CD4-positive, alpha-beta T cell treated with Interleukin-12 subunit alpha and Interleukin-12 subunit beta, for 1 hour (primary cell): ENCODE measurements at places on chromosomes 2 and 18.
A peak's percentile ranks its signal among the peaks of the same experiment; 100 is the strongest.

DNA sequence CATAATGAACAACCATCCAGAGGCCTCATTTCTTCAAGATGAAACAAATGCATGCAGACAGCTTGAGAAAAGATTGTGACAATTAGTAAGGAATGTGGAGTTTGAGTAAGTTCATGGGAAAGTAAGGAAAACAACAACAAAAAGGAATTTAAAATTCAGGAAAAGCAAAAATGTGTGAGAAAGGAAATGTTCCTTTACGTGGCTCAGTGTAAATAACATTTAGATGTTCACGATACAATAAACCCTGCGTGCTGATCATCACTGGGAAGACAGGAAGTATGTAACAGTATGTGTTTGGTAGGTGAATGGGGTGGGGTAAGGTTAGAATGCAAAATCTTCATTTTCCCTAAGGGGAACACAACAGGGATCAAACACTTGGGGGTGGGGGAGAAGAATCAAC, 72.7 kb downstream of the TRIP12 start:
- no peak for DNase-seq

DNA sequence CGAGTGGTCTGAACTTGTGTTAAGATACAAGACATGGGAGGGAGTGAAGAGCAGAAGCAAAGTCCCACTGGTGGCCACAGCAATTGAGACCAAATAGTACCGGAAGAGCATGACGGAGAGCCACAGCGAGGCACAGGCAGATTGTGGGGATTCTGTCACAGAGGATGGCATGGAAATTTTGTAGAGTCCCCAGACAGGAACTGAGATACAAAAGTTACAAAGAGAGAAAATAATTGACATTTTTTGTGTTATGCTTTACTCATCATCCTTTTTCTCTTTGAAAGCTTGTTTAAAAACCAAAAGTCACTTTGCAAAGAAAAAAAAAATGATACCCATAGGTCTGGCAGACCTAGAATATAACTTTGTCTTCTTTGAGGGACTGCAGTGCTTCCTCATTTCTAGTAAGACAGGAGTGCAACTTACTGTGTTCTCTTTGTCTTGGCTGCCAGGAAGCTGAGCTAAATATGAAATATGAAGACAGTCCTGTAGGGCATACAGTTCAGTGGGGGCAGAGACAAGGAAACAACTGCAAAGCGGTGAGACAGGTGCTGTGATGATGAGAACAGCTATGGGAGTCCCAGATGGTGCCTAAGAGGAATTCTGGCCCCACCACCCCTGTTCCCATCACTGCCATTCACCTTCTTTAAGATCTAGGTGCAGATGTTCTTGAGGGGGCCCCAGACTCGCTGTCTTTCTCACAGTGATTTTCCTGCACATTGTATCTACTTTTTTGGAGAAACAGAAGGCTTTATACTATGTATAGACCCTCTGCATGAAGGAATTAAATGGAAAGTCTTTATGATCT, 5.2 kb downstream of the ARHGAP25 start:
- no peak for DNase-seq

DNA sequence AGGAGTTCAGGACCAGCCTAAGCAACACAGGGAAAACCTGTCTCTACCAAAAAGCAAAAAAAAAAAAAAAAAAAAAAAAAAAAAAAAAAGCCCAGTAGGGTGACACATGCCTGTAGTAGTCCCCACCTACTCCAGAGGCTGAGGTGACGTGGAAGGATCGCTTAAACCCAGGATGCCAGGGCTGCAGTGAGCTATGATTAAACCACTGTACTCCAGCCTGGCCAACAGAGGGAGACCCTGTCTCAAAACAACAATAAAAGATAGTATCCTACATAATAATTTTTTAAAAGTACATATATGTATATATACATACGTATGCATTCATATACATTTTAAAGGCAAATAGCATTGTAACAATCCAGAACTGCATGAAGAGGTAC, 51.7 kb downstream of the SOS1 start:
- DNase-seq: peak; percentile 20

DNA sequence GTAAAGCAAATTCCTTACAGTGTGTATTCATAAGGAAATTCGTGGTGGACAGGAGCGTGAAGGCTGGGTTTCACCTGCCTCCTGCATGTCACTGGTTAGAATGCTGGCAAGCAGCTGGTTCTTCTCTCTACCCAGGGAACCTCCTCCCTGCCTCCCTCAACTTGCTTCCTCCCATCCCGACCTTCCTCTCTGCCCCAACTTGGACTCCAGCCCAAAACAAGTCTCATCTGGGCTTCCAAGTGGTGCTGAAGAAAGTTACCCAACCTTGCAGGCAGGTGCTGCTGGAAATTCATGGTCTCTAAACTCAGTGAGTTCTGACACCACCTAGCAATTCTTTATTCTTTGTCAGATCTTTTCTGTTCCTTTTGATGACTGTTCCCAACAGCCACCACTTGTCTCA, 184.5 kb downstream of the BCL2 start:
- DNase-seq: no peak

DNA sequence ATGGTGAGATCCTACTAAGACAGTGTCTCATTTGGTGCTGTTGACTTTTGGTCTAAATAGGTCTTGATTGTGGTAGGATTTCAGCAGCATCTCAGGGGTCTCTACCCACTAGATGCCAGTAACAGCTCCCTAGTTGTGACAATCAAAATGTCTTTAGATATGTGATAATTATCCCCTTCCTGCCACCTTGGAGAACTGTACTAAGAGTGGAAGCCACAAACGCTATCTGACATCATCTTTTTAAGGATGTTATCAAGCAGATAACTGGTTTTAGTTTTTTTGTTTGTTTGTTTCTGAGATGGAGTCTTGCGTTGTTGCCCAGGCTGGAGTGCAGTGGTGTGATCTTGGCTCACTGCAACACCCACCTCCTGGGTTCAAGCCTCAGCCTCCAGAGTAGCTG, 3.1 kb downstream of the MGAT5 start:
- DNase-seq: peak; percentile 15

GRCh38 chr2:159648643-159649042, 32.3 kb upstream of the BAZ2B start:
- no peak for DNase-seq

DNA sequence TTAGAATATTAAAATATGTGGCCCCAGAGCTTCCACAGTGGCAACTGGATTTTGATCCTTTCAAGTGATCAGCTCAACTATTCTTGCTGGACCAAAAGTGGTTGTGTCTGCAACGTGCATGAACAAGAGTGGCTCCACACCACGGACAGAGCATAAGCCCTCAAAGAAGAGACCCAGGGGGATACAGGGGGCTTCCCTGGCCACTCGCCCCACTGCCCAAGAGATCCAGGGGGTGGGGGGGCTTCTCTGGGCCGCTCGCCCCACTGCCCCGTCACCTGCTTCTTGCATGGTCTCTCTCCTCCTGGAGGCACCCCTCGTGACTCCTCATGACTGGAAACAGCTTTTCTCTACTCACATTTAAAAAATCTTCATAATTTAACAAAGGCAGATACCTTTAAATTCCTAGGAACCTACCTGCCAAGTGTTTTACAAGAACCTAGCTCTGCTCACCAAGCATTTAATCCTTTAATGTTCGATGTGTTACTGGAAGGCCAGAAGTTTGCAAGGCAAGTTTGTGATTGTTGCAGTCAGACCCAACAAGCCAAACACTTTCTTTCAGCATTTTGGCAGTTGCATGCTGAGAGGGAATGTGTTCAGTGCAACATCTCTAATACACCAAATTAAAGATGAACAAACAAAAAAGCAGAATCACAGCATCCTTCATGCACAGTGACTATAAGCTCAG, 174.3 kb downstream of the BCL2 start:
- no peak for DNase-seq
